LHCN-M2 (cell line): ENCODE measurements at places on chromosomes 16 and 17.

- DNase-seq = peak; percentile 54
Measured at GRCh38 chr16:64615630-64616280, 506.1 kb downstream of the CDH11 start.

DNA sequence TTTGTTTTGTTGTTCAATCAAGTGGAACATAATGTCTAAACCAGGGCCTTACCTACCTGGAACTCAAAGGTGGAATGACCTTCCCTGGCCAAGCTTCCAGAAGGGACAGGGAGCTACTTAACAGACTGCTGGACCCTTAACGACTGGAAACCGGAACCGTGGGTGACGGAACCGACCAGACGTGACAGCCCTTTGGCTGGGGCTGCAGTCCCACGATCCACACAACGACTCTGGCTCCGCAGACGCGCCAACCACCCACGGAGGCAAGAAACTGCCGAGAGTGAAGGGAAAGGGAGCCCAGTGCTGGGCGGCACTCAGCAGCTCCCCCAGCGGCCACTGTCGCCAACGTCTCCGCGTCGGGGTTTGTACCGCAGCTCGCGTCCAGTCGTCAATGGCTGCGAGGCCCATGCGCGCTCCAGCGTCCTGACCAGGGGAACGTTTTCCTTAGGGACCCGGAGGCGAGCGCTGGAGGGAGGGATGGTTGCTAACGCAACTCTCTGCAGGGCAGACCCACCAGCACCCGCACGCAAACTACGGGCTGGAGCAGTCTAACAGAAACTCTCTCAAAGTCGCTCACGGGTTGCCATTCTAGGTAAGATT lies 5.5 kb upstream of the KIF22 start:
- no peak for DNase-seq

GRCh38 chr17:75487351-75488070 lies 27.8 kb downstream of the CASKIN2 start:
- no peak for DNase-seq

DNA sequence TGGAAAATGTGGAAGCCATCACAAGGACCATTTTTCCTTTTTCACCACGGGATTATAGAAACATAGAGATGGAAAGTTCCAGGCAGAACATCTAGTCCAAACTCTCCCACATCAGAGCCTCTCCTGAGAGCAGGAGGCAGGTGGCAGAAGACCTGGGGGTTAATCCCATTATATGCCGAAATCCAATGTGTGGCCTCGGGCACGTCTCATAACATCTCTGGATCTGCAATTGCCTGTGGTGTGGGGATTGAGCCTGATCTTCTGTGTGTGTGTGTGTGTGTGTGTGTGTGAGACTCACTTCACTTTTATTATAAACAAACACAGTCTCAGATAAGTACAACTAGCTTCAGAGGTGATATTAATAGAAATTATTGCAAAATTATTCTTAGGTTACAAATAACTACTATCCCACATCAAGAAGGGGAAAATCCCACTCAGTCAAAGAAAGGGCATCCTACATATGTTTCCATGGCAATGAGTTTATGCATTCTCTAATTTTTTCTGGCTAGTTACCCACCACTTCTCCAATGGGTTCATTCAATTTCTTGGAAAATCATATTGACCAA lies 199.1 kb downstream of the FOXL1 start:
- no peak for DNase-seq

DNA sequence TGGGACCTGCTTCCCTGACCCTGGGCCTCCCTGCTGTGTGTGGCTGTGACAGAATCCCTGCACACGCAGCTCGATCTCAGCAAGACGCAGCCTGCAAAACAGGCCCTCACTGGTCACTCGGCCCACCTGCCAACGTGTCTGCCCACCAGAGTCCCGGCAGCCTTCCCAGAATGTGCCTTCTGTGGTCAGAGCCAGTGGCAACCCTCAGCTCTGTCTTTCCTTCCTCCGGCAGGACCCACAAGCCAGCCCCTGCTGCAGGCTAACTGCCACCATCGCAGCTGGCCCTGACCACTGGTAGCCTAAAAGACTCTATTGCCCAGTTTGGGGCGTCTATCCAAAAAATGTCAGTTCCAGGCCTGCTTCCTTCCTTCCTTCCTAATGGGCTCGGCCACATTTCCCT lies 83.2 kb downstream of the LITAF start:
- DNase-seq = no peak

- no peak for DNase-seq
Measured at GRCh38 chr17:2853283-2854142, 57.3 kb downstream of the RAP1GAP2 start.

DNA sequence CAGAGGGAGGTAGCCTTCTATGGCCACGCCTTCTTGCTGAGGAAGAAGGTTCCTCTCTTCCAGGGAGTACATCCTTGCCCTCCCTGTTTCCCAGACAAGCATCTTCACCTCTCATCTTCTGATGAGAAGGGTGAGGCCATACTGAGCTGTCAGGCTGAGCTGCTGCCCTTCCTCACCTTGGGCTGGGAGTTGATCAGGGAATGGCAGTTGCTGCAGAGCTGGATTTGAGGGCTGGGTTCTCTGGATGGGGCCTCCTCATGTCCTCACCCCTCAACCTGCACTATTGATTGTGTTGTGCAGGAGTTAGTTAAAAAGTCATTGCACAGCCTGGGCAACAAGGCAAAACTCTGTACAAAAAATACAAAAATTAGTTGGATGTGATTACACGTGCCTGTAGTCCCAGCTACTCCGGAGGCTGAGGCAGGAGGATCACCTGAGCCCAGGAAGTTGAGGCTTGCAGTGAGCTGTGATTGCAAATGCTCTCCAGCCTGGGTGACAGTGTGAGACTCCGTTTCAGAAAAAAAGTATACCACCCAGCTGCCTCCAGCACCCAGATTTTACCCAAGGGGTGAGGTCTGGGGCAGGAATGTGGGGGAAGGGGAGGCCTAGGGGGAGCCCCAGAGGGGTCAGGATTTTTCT lies 2.0 kb downstream of the ERBB2 start:
- no peak for DNase-seq

- DNase-seq = no peak
Measured at GRCh38 chr16:68487669-68488068, 39.4 kb upstream of the SMPD3 start.

- DNase-seq = no peak
Measured at GRCh38 chr17:74730491-74731346, 6.3 kb upstream of the RAB37 start.

DNA sequence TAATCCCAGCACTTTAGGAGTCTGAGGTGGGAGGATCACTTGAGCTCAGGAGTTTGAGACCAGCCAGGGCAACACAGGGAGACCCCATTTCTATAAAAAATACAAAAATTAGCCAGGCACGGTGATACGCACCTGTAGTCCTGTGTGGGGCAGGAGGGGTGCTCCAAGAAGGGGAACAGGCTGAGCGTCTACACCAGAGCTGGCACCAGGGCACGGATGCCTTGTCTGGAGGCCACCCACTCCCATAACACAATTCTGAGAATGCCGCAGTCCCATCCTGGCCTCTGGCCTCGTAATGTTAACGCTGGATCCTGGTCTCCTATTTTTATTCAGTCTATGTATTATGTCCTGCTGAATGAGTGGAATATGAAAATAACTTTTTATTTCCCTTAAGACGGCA lies 161.3 kb downstream of the WSCD1 start:
- DNase-seq = no peak

DNA sequence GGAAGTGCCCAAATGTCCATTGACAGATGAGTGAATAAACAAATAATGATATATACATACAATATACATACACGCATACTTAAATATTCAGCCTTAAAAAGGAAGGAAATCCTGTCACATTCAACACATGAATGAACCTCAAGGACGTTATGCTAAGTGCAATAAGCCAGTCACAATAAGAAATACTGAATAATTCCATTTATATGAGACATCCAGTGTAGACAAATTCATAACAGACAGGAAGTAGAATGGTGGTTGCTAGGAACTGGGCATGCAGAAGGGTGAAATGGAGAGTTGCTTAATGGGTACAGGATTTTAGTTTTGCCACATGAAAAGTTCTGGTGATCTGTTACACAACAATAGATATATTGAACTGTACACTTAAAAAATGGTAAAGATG lies 8.8 kb upstream of the ITGB4 start:
- DNase-seq = no peak

GRCh38 chr16:27369806-27370205 lies 32.2 kb upstream of the IL21R start:
- DNase-seq = peak; percentile 86

GRCh38 chr16:78823027-78823426 lies 723.6 kb downstream of the WWOX start:
- no peak for DNase-seq

- DNase-seq = no peak
Measured at GRCh38 chr17:57530508-57530907, 214.6 kb downstream of the CCDC182 start.

DNA sequence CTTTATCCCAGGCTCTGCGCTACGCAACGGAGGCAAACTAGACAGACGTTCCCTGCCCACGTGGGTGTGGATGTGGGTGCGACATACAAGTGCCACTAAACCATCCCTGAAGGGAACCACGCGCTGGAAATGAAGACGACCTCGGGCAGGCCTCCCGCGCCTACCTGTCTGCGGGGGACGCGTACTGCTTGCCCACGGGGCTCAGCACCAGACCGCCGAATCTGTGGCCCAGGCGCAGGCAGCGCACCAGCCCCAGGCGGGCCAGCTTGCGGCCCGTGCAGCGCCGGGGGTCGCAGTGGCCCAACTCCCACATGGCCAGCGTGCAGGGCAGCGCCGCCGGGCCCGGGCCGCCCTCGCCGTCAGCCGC lies 480 bp downstream of the TSR3 start:
- DNase-seq = no peak

GRCh38 chr17:11901931-11902330 lies 95.3 kb downstream of the ZNF18 start:
- DNase-seq = no peak

GRCh38 chr16:56985962-56986360 lies 3.4 kb upstream of the NLRC5 start:
- DNase-seq = no peak

DNA sequence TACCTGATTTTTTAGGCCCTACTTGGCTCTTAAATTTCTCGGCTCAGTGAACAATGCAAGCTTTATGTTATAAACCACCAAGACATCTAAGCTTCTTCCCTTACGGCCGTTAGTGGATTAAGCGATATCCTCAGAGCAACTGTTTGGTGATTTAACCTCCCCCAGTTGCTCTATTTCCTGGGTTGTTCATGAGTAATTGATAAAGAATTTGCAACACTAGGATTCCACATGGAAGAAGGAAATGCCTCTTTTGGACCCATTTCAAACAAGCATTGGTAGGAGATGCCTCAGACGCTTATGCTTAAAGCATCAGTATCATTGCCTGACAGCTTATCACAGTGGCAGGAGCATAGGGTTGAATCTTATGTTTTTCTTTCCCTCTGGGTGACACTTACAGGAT lies 65.3 kb downstream of the RBFOX1 start:
- peak; percentile 99 for DNase-seq

GRCh38 chr17:6413065-6413464 lies 21.9 kb downstream of the AIPL1 start:
- peak; percentile 46 for DNase-seq

- no peak for DNase-seq
Measured at GRCh38 chr16:12664164-12664733, 139.4 kb downstream of the CPPED1 start.

DNA sequence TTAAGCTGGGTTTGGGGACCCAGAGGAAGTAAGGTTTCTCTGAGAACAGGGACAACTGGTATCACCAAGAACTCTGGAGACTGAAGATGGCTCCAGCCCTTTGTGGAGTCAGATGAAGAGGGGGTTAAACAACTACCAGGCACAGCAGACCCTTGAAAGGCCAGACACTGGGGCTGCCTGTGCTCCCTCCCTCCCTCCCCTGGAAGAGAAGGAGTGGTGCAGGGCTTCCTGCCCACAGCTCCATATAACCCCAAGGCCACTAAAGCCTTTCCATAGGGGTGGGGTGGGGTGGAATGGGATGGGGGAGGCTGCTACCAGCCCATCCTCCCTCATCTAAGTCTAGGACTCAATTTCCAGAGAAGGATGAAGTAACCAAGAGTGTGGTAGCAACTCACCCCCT lies 66.7 kb downstream of the CCDC182 start:
- no peak for DNase-seq

DNA sequence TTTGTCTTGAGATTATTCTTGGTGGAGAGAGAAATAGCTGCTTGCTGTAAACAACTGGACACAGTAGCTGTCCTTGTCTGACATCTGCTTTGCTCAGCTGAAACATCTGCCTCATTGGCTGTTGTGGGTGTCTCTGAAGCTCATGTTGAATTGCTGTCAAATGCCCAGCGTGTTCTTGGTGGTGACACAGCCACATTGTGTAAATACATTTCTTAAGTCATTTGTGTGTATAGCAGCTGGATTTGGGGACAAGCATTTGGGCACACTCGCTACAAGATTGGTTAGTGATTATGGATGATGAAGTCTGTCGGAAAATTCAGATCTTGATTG lies 5.3 kb downstream of the FAM234A start:
- peak; percentile 15 for DNase-seq

DNA sequence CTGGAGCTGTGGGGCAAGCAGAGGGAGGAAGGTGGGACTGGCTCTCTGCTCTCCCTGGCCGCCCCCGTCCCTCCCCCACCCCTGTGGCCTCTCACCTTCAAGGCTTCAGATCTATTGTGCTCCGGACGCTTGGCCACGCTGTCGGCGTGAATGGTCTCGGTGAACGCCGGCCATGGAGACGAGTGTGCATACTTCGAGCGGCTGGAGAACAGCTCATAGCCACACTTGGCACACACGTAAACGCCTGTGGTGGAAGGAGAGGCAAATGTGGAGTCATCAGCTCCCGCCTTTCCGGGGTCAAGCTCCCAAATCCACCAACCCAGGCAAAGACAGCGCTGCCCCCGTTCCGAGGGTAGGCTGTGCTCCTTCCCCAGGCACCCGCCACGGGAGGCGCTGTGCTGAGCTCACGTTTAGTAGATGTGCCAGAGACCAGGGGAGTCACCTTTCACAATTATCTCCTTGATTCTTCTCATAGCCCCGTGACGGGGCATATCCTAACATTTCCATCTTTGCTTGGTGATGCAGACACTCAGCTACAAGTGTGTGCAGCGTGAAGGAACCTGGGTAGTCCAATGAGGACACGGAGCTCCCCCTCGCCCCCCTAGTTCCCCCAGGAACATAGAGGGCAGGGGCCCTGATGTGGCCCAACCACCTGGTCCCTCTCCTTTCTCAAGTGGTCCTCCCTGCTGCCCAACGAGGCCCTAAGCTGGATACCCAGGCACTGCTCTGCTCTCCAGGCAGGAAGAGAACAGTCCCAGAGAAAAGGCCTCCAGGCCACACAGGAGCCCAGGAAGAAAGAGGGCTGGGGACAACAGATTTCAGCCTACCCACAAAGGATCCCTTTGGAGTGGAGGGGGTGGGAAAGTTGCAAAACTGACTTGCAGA lies 1.6 kb downstream of the MSRB1 start:
- DNase-seq = no peak
